ENCODE measurements at places on chromosomes 7 and 10.

DNA sequence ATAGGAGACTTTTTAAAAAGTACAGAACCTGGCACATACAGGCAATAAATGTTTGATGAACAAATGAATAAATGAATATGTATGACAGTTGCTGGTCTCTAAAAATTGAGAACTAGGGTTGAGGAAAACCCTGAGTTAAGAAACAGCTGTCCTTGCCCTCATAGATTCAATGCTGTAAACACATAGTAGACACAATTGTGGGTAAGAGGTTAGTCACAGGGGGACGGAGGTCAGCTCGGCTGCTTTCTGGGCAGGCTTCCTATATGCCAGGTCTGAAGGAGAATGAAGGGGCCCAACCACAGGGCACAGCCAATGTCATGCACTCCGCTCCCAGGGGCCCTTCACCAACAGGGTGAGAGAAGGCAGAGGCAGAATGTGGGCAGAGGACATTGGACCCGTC lies 143.3 kb upstream of the RSU1 start:
- DNase-seq = no peak

DNA sequence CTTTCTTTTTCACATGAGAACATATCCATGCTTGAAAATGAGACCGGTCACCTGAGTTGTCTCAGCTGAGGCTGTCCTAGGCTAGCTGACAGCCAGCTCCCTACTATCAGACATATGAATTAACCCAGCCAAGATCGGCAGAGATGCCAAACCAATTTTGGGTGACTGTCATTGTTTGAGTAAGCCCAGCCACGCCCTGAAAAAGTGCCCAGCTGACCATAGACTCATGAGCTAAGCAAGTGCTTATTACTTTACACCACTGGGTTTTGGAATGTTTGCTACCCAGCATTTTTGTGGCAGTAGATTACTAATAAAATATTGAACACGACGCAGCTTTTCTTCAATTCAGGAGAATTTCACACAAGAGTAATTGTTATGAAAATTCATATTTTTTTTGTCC lies 265.2 kb upstream of the LYZL1 start:
- no peak for DNase-seq

DNA sequence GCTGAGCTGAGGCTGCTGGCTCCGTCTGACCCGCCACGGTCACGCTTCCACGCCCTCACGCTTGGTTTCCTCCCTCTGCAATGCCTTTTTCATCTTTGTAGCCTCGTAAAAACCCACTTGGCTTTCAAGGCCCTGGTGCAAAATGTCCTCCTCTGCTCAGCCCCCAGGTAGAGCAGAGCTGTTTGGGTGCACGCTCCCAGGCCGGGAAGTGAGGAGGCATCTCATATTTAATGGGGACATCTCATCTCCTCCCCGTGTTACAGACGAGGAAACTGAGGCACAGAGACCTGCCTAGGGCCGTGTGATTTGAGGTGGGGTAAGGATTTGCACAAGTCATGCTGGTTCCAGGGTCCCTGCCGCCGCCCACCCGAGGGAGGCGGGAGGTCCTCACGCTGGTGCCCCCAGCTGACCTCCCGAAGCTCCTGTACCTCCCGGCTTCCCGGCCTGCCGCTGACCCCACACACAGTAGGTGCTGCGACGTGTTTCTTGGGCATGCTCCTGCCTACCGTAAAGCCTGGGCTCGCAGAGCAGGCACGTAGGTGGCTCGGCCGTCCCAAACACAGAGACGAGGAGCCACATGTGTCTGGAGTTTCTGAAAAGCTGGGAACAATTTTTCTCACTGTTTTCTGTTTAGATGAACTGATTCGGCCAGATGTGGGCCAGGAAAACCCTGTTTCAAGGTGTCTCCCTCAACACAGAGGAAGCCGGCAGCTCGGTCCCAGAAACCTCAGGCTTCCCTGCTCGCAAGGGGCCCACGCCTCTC lies 11.5 kb downstream of the FOXL3 start:
- DNase-seq = no peak

GRCh38 chr7:113289140-113289740 lies 170.9 kb upstream of the SMIM30 start:
- DNase-seq = peak; percentile 10

DNA sequence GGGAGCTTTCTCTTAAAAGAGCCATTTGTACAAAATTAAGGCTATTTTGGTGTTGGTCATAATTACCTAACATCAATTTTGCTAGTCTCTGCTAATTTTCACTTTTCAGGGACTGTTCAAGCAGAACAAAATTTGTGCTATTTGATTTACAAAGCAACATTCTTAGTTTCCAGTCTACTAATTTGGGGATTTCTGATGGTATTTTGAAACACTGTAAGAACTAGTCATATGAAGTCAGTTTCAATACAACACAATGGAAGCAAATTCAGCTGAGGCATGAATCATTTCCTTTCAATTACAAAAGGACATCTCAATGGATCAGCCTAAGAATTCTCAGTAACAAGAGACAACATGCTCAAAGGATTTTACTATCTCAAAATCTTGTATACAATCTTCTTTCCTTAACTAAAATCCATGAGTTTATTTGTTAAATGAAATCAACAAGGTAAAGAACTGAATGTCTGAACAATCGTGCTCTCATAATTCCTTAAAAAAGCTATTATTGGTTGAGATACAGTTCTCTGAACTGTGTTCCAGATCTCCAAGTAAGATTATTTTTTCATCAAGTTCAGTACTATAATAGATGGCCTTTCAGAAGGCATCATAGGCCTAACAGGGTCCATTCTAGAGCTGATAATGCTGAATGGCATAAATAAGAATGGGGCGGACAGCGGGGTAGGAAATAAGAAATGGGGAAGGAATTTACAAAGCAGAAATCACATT lies 144.6 kb downstream of the NRCAM start:
- DNase-seq = no peak

GRCh38 chr7:115086146-115086841 lies 164.4 kb downstream of the MDFIC start:
- no peak for DNase-seq

- DNase-seq = no peak
Observed at GRCh38 chr7:132261327-132262159, 314.7 kb downstream of the PLXNA4 start.

DNA sequence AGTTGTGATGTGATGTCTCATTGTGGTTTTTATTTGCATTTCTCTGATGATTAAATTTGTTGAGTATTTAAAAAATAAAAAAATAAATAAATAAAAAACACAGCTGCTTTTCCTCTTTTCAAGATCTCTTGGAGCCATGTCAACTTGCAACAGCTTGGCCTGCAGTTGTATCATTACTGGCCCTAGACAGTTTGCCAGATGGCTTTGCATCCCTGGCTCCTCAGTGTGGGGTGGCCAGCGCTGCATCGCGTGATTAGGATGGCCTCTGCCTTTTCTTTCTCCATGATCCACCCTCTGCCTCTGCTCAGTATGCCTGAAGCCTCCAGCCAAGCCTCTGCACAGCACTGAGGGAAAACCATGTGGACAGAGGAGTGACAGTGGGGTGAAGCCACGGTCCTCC lies 96.8 kb downstream of the PPP1R3C start:
- DNase-seq = no peak

DNA sequence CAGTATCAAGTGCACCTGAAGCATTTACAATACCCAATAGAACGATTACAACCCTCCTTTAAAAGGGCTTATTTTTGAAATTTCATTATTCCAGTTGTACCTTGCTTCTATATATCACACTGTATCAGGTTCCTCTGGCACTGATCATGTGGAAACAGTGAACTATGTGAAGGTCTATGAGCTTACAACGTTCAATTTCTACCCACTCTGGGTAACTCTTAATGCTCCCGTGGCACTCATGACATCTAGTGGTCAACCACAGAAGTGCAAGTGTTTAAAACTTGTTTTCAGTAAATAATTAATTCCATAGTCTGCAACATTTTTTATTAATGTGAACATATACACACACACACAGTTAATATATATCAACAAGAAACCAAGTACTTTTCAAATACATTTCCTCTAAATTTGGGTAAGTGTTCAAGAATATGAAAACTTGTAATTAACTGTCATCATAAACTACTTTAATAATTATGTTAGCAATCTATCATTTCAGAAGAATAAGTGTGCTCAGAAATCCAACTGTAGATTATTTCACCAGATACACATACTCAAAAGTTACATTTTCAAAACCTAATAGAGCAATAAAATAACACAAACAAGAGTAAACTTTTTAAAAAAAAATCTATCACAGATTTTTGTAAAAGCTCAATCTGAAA lies 61.0 kb downstream of the MPP7 start:
- DNase-seq = peak; percentile 32

DNA sequence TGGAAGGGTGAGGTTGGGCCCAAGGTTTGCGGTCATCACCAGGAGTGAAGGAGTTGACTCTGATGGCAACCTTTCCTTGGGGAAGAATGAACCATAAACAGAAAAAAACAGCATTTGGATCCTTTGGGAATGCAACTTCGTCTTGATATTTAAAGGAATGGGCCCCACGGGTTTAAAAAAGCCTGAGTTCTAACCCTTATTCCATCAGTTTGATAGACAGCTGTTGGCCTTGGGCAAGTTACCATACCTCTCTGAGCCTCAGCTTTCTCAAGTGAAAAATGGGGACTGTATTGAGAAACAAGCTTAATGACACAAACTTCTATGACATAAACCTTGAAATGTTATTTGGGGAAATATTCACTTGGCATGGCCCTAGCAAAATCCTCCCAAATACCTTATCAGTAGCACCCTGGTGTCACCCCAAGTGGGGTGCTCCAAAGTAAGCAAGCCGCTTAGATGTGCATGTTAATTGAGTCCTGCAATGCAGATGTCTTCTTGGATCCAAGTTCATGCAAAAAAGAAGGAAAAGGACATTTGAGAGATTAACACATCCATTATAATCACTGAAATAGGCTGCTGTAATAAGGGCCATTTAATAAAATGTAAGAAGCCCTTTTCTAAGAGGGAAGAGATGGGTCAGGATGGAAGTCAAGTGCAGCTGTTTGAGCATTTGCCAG lies 13.8 kb downstream of the MXI1 start:
- DNase-seq = no peak

- DNase-seq = no peak
Observed at GRCh38 chr7:121102619-121103018, 114.1 kb downstream of the CPED1 start.

GRCh38 chr7:96303686-96304443 lies 18.0 kb downstream of the SLC25A13 start:
- peak; percentile 96 for DNase-seq

GRCh38 chr7:16295558-16295957 lies 125.8 kb downstream of the CRPPA start:
- no peak for DNase-seq

DNA sequence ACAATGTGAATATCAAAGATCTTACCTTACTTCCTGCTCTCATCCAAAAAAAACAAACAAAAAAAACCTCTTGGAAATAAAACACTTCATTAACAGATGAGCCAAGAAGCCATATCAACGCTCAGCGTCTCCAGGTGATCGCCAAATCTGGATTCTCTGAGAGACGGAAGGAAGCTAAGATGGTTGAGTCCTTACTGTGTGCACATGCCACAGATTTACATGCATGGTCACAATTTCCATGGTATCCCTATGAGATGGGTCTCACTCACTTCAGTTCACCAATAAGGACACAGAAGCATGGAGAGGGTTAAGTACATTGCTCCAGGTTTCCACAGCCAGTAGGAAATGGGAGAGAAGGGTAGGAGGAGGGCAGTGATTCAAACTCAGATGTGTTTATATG lies 1.0 kb downstream of the AOAH start:
- no peak for DNase-seq
